ENCODE measurements at places on chromosomes 13 and 19. TPM values are rescaled to one million over a fixed set of nuclear protein-coding genes. Genes with fewer than 3 reads are reported as not detected.

DNA sequence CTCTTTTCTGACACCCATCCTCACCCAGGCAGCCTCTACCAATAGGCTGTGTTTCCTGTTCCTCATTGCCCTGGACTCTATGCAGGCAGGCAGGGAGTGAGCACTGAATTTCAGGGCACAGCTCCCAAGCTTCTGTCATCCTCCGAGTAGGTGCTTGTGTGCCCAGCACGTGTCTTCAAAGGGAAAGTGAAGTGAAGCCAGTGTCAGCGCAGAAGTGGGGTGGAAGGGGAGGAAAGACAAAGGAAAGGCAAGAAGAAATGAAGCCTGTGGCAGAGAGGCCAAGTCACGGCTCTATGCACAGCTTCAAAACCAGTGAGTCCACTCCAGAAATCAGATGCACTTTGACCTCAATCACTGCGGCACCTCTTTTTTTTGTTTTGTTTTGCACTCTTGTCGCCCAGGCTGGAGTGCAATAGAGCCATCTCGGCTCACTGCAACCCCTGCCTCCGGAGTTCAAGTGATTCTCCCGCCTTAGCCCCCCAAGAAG, 16.9 kb downstream of the CEBPA start:
- DNase-seq: no peak

Gene CEACAM16
- not detected for total RNA-seq

GRCh38 chr13:76723551-76724232, 162.5 kb downstream of the KCTD12 start:
- DNase-seq: peak; percentile 29

- no peak for DNase-seq
These were observed 190.6 kb downstream of the TUBA3C start for GRCh38 chr13:18991060-18991459.

Gene ZNF471
- 1.5 TPM for total RNA-seq

DNA sequence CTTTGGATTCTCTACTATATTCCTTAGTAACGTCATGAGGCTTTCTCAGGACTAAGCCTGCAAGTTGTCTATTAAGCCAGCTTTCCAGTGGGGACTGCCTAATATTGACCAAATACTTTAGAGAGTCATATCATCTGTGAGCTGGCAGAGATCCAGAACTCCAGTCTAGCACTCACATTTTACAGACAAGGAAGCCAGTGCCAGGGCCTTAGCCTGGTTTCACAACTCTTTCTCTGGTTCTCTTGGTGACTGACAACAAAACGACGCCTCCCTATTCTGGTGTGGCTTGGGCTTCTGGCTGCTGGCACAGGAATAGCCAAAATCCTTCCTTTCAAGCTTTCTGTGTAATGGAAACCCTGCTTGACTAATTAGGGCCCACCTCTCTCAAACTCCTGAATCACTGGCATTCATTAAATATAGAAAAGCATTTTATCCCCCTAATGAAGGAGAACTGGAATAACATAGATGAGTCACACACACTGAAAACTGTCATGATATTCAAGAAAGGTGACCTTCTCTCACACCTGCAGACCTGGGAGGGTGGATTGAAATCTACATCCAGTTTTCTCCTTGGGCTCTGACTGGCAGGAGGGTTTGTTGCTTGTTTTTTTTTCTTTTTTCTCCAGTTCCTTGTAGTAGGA, 75.2 kb upstream of the UBL3 start:
- DNase-seq: no peak

Gene TICAM1
- 14.3 TPM for total RNA-seq

Gene ASPDH
- not detected for total RNA-seq

GRCh38 chr19:48991873-48992580, 1.1 kb downstream of the GYS1 start:
- no peak for DNase-seq

- no peak for DNase-seq
These were observed 28.6 kb upstream of the EID2 start for GRCh38 chr19:39568604-39569003.

GRCh38 chr13:99356262-99357091, 49.3 kb upstream of the GPR183 start:
- DNase-seq: peak; percentile 67

DNA sequence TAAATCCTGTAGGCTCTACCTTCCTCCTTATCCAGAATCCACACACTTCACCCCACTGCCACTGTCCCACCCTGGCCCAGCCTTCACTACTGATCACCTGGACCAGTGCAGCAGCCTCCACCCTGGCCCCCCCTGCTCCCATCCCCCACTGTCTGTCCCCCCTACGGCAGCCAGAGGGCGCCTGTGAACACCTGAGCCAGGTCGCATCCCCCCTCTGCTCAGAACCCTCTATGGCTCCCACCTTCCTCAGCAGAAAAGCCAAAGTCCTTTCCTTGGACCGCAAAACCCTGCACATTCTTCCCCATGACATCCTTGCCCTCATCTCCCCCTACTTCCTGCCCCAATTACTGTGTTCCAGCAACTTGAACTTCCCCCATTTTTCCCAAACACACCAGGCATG, 20.6 kb downstream of the ELAVL3 start:
- no peak for DNase-seq

GRCh38 chr19:33186431-33187182, 7.5 kb upstream of the LRP3 start:
- no peak for DNase-seq

GRCh38 chr13:21668732-21669275, 2.1 kb upstream of the FGF9 start:
- DNase-seq: no peak

DNA sequence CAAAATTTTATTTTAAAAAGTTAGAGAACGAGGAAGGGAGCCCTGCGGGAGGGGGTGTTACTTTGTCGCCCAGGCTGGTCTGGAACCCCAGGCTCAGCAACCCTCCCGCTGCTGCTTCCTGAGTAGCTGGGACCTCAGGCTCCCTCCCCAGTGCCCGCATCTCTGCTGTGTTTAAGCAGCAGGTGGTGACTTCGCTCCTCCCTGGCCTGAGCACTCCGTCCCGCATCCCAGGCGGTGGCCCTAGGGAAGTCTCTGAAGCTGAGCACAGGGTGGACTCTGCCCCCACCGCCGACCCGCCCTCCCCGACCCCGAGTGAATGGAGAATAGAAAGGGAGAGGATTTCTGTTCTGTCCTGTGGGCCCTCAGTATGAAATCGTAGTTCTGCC, 30.5 kb downstream of the ZNF701 start:
- DNase-seq: no peak

Gene ZNF880
- 30.1 TPM for total RNA-seq

DNA sequence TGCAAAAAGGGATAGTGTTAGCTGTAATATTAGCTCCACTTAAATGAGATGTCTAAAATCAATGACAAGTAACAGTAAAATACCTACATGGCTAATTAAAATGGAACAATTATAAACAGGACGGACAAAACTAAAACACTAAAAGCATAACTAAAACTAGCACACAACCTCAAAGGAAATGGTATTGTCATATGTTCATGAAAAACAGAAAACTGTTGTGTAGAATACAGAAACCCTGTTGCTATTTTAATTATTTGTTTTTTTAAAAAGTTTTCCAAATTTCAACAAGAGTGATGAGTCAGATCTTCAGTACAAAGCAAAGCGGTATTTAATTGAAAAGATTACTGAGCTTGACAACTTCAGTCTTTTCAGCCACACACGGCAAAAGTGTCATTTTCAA, 4.2 kb downstream of the RCBTB2 start:
- no peak for DNase-seq

GRCh38 chr13:94239135-94239534, 240.3 kb downstream of the DCT start:
- no peak for DNase-seq

DNA sequence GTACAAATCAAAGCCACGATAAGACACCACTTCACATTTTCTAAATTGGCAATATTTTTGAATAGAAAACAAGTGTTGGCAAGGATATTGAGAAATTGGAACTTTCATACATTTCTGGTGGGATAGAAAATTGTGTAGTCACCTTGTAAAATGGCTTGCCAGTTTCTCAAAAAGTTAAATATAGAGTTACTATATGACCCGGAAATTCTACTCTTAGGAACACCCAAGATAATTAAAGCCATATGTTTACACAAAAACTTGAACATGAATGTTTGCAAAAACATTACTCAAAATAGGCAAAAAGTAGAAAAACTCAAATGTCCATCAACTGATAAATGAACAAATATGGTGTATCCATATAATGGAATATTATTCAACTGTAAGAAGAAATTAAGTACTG, 552.5 kb downstream of the TBC1D4 start:
- DNase-seq: no peak

DNA sequence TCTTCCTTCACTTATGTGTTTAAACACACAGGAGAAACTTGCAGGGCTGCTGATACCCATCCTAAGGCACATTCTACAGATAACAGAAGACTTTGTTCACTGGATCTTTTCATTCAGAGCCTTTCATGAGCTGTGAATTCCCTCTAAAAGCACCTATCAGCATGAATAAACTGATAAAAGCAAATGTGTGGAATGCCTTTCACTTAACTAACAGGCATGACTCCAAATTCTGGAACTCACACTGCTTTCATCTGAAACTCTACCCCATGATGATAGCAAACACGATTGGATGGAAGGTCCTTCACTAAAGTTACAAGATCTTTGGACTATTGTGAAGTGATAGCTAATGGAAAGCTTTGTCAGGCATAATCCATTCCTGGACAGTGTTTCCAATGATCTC, 457.3 kb downstream of the EFNB2 start:
- no peak for DNase-seq

- DNase-seq: no peak
These were observed 424.6 kb downstream of the TSHZ3 start for GRCh38 chr19:30924670-30925069.

Gene IQCN
- total RNA-seq: 5.2 TPM

Gene PSG4
- total RNA-seq: not detected
